ENCODE measurements at places on chromosomes 5 and 9.

DNA sequence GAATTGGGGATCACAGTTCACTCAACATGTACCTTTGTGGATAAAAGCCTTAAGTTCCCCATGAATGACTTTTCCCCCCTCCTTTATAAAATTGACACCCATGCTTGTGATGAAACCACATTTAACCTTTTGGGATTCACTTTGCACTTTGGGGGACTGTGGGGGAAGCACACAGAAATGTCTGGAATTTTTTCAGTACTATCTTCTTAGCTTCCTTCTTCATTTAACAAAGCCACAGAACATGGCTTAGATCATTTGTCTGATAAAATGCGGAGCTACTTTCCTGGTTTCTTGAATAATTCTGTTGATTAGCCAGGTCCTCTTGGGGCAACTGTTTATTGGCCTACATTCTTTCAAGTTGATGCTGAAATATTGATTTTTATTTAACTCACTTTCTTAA is 29.9 kb downstream of the TNFSF15 start:
- DNase-seq, result no peak

GRCh38 chr9:26650325-26650724 is 242.3 kb downstream of the CAAP1 start:
- DNase-seq, result no peak

DNA sequence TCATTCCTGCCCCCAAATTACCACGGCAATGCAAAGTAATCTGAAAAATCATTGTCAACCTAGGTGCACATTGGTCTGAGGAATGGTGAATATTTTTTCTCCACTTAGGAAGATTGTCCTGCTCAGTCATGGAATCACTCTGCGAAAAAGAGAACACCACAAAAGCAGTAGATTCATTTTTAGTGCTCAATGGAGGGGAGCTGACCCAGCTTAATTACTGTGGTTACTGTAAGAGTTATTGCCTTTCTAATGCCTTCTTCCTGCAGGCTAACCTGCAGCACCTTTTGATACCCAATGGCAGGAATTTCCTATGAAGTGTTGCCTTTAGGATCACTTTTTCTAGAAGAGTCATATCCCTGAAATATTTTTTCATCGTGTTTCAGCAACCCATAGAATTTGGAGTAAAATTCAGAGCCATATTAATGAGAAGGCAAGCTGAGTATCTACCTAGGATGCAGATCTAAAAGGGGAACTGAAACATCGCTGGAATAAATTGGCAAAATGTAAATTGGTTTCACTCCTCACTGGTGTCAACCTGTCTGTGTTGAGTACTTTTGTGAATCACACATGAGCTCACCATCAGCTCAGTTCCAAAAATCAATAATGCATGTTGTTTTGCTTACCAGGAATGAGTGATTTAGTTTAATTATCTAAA is 464.5 kb downstream of the CSNK1G3 start:
- DNase-seq, result no peak

GRCh38 chr9:127838375-127839078 is 15.9 kb downstream of the ENG start:
- peak; percentile 85 for DNase-seq

DNA sequence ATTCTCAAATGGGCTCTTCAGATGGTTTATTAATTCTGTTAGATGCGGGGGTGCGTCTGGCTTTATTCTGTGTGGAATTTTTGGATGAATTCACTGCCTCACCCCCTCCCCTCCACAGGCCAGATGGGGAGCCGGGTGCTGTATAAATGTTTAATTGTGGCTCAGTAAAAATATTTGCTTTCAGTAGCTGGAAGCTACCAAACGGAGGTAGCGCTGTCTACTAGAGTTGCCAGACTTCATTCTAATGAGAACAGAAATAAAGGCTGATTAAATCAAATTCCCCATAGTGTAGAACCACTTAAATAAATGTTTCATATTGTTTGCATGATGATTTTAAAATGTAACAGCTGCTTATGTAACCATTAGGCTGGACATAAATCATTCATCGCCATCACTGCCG is 34.5 kb upstream of the KCNMB1 start:
- no peak for DNase-seq

- peak; percentile 80 for DNase-seq
These were observed 23.4 kb downstream of the SARDH start for GRCh38 chr9:133714606-133715294.

- DNase-seq, result no peak
These were observed 256.4 kb downstream of the ICE1 start for GRCh38 chr5:5678909-5679308.

- no peak for DNase-seq
These were observed 54.7 kb downstream of the NR2F1 start for GRCh38 chr5:93637697-93638096.

DNA sequence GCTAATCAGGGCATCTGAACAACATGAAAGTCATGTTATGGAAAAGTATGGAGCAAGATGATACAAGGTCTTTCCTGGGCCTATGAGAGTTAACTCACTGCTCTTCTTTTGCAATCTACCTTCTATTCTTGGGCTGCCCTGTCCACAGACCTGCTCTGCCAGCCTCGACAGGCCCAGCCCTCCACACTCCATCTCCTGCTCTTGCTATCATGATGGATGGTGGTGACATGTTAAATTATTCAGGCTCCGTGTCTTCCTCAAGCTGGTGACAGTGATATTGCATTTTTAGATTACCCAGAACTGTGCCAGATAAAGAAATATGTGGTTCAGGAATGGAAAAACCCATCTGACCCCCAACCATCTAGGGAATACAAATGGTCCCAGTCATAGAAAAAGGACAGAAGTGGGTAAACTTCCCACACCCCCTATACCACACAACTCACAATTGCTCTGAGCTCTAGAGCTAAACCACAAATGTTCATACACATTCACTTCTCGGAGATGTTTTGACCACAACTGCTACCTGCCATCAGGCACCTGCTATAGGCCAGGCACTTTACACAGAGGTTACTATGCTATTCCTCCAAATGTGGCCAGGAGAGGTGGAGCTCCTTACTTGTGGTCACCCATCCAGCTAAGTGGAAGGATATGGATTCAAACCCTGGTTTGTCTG is 311.3 kb downstream of the ASTN2 start:
- no peak for DNase-seq

DNA sequence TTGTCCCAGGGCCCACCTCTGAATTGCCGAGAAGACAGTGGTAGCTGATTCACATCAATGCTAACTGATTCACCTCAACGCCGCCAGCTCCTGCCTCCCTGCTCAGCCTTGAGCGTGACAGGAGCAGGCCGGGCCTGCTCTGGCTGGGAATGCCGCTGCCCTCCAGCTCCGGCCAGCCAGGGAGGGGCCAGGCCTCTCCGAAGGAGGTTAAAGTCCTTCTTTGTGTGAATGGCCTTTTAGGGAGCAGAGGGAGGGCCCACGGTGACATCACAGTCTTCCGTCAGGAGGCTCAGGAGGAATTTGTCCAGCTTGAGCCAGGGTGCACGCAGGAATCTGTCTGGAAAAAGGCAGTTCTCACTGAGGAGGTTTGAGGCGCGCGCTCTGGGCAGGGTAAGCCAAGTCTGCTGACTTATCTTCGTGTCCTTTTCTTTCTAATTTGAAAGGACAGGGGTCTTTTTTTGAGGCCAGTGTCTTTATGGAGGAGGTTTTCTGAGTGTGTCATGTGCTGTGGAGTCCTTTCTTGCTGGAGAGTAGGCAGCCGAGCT is 82.7 kb downstream of the C9orf152 start:
- DNase-seq, result peak; percentile 93

DNA sequence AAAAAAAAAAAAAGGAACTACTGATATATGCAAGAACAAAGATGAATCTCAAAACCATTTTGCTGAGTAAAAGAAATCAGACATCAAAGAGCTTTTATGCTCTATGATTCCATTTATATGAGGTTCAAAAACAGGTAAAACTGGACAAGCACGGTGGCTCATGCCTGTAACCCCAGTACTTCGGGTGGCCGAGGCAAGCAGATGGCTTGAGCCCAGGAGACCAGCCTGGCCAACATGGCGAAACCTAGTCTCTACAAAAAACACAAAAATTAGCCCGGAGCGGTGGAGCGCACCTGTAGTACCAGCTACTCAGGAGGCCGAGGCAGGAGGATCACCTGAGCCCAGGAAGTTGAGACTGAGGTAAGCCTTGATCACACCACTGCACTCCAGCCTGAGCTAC is 7.8 kb downstream of the PTBP3 start:
- no peak for DNase-seq

- no peak for DNase-seq
These were observed 36.3 kb downstream of the PFDN1 start for GRCh38 chr5:140266471-140267200.

GRCh38 chr5:61207884-61208283 is 45.6 kb upstream of the SMIM15 start:
- no peak for DNase-seq

DNA sequence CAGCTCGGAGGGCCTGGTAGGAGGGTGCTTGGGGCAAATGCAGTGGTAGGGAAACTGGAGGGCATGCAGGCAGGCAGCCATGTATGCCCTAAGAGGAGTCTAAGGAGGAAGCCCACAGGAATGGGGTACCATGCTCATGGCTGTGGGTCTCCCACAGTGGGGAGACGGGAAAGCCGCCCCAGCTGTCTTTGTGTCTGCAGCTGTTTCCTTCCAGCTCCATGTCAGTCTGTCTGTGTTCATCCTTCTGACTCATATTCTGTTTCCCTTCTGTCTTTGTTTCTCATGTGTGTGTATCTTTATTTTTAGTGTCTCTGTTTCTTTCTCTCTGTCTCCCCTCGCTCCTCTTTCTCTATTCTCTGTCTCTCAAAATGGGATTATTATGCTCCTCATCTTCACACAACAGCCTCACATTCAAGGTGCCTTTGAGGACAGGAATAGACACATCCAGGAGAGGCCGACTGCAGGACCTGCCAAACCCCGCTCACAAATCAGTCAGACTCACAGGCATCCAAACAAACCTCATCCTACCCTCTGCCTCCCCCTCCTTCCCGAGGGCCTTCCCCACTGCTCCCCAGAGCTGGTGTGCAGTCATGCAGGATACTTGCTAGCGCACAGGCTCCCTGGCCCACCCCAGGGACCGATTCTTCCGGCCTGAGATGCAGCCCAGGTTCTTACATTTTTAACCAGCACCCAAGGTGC is 68.4 kb upstream of the RARS1 start:
- no peak for DNase-seq

DNA sequence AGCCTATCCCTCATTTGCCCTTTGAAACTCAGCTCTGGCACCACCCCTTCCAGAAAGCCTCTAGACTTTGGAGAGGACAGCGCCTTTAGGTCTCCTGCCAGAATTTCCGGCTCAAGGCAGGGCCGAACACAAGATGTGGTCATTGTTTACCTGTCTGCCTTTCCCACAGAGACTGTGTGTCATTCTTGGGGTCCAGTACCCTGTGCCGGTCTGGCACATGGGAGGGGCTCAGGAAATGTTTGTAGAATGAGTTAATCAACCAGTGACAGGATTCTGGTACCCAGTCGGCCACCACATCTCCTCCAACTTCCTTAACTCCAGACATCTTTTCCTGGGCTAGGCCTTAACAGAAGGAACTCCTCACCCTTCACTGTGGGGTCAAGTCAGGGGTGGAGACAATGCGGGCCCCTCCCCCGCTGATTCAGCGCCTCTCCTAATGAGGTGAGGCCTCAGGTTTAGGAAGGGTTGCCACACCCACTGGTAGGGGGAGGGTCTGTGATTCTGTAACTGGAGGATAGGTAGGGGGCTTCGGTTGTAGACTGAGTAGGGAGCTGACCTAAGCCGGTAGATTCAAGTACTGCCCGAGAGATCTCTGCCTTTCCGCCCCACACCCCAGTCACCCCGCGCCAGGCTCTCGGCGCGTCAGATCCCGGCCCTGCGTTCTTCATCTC is 29.3 kb downstream of the PCDH1 start:
- DNase-seq, result no peak

- no peak for DNase-seq
These were observed 39.6 kb downstream of the DMAC1 start for GRCh38 chr9:7760014-7760415.

GRCh38 chr5:149946118-149946517 is 1.5 kb upstream of the PDE6A start:
- no peak for DNase-seq

GRCh38 chr5:36535859-36536615 is 70.4 kb upstream of the SLC1A3 start:
- no peak for DNase-seq

DNA sequence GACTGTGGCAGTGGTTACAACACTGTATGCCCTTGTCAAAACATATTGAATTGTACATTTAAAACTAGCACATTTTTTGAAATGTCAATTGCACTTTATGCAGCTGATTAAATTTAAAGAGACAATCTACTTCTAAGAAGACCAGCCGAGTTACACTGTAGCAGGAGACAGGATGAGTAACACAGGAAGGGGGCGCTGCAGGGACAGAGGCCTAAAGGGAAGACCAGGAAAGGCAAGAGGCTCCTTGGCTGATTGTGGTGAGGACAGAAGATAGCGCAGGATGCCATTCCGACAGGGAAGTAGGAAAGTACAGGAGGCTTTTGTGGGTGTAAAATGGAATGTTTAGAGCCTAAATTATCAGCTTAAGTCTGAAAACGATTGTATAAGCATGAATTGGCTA is 28.2 kb upstream of the PPP2R2B start:
- DNase-seq, result no peak

- no peak for DNase-seq
These were observed 1064.4 kb upstream of the DMAC1 start for GRCh38 chr9:8863886-8864544.

GRCh38 chr9:84238652-84239051 is 101.9 kb downstream of the SLC28A3 start:
- no peak for DNase-seq

GRCh38 chr9:16068476-16068875 is 515.6 kb downstream of the CCDC171 start:
- no peak for DNase-seq

GRCh38 chr5:5648694-5649093 is 226.2 kb downstream of the ICE1 start:
- DNase-seq, result no peak

DNA sequence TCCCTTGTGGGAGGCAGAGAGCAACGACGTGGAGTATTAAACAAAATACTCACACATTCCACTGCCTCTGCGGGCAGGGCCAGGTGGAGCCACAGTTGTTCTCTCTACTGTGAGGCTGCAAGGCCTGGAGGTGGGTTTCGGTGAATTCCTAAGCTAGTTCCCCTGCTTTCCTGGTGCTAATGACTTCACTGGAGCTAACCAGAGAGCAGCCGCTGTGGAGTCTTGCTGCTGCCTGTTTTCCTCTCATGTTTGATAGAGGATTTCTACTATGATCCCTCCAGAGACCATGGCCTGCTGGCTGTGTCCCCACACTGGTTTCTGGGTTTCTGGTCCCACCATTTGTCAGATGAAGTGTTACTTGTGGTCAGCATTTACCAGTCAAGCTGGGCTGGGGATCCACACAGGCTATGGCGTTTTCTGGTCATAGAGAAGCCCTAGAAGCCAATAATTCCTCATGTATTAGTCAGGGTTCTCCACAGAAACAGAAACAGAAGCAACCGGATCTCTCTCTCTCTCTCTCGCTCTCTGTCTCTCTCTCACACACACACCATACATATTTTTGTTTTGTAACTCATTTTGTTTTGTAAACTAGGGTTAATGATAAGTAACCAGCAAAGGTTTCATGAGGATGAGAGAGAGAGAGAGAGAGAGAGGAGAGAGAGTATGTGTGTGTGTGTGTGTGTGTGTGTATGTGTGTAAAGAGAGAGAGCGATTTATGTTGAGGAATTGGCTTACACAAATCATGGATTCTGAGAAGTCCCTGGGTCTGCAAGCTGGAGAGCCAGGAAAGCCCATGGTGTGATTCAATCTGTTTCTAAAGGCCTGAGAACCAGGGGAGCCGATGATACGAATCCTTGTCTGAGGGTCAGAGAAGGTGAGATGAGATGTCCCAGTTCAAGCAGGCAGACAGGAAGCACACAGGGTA is 403.0 kb downstream of the GADD45G start:
- DNase-seq, result no peak

- no peak for DNase-seq
These were observed 135.8 kb upstream of the TUSC1 start for GRCh38 chr9:25814023-25814422.
